ENCODE measurements at places on chromosomes 5 and 9.

GRCh38 chr9:92265154-92265553 is 28.3 kb downstream of the IARS1 start:
- DNase-seq, result no peak

DNA sequence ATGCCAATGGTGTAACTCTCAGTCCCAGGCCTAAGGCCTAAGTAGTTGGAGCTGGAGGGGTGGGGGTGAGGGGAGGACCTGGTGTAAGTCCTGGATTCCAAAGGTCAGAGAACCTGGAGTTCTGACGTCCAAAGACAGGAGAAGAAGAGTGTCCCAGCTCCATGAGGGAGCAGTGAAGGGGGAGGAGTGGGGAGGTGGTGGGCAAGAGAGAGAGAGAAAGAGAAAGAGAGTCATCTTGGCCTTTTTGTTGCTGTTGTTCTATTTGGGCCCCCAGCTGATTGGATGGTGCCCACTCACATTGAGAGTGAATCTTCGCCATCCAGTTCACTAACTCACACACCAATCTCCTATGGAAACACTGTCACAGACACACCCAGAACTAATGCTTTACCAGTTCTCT is 198.9 kb downstream of the DAB2IP start:
- no peak for DNase-seq

DNA sequence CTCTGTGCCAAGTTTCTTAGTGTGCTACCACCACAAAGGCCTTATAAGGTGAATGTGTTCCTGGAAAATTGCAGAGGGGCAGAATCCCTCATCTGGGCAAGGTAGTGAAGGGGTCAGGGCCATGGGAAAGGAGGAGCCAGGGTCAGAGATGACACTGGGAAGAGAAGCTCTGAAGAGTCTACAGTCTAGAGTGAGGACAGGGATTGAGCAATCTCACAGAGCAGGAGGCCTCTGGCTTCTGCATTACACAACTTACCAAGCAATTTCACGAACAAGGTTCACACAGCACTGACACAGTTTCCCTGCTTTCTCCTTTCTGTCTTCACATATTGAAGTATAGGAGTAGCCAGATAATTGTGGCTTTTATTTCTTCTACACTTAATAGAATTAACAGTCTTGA is 24.5 kb upstream of the IDNK start:
- no peak for DNase-seq

- DNase-seq, result no peak
Observed at GRCh38 chr9:4579001-4579400, 83.1 kb upstream of the PLPP6 start.

- DNase-seq, result no peak
Observed at GRCh38 chr5:105836887-105837286, 1833.8 kb downstream of the EFNA5 start.

DNA sequence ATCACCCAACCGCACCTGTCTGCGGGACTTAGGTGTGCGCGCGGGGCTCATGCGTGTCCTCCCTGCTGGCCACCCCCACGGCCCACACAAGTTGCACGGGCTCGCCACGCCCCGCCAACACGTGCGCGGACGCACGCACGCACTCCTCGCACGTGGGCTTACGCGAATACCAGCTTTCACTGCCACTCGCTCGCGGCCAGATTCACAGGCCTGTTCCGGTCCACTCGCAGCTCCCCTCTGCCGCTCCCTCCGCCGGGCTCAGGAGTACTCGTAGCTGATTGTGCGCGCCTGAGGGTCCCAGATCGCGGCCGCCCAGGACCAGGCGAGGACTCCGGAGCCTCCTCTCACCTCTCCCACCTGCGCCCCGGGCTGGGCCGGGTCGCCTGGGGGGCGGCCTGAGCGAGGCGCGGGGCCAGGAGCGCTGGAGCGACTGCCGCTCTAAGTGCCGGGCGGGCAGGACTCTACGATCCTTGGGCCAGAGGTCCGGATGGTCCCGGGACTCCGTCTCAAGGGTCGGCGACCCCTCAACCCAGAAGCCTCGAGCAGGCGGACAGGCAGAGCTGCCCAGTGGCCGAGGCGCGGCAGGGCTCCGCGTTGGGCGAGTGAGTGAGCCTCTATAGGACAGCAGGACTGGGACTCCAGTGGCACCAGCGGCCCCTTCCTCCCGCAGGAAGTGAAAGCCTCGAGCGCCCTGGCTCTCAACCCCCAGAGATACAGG is 3.4 kb downstream of the PCDHGC5 start:
- DNase-seq, result no peak

DNA sequence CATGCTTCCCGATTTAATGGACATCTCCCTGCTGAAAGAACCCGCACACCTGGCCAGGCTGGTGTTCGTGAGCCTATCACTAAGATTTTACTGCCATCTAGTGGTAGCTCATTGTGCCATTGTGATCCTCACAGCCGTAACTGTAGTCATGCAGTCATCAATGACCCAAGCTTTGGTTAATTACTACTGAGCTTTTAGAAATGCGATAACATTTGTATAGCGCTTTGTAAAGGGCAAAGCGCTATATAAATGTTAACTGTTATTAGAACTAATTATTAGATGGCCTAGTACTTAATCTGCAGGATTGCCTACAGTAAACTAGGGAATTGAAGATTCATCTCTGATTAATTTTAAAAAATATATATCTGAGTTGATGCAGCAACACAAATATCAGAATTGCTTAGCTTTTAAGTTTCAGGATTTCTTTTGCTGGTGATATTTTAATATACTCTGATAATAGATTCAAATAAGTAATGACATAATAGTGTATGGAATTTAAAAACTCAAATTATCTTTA is 90.2 kb downstream of the HACD4 start:
- DNase-seq, result peak; percentile 62

DNA sequence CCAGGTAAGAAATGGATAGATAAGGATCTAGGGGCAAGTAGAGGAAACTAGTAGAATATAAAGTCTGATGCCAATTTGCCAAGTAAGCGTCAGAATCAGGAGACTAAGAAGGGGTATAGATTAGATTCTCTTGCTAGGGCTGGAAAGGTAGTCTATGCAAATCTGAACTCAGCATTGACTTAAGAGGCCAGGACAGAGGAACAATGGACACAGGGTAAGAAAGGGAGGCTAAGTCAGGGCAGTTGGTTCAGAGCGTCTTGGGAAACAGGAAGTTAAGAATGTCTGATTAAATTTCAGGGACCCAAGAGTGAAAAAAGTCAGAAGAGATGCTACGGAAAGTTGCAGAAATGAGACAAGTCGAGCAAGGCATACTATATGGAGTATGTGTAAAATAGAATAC is 263.2 kb upstream of the HAPLN1 start:
- DNase-seq, result no peak

DNA sequence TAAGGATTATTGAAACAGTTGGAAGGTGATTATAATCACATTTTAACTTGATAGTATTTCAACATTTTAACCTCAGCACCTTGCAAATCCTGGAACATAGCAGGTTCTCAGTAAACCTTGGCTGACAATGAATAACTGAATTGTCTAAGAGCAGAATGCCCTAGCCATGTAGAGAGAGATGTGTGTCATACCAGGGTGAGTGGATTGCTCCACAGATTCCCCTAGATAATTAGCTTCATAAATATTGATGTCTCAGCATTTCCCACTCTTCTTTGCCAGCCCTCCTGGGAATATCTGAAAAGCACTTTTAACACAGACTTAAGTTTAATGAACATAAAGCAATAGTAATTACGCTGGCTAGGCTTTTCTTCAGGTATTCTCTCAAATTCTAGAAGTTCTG is 363.5 kb downstream of the MAN2A1 start:
- DNase-seq, result no peak

GRCh38 chr5:119631660-119632059 is 2.3 kb downstream of the FAM170A start:
- DNase-seq, result no peak

DNA sequence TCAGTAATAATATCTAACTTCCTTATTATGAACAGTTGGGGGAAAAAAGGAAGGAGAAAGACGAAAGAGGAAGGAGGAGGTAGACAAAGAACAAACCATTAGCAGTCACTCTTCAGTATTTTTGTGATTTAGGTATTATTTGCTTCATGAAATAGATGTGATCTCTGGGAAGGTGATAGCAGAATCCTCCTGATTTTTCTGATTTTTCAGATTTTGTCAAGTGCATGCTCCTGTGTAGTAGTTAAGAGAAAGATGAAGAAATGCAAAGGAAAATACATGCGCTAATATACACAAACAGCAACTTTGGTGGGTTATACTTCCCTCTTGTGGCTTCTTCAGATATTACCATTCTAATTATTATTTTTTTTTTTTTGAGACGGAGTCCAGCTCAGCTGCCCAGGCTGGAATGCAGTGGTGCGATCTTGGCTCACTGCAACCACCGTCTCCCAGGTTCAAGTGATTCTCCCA is 31.6 kb downstream of the LMNB1 start:
- DNase-seq, result no peak

DNA sequence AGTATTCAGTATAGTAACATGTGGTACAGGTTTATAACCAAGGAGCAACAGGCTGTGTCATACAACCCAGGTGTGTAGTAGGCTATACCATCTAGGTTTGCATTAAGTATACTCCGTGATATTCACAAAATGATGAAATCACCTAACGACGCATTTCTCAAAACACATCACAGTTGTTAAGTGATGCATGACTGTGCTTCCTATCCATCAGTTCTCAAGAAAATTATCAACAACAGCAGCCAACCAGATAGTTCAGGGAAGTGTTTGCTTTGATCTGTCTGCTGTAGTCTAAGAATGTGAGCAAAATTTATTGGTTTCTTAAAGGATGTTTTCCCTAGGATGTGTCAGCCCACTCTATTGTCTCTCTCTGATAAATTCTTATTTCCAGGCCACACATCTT is 7.4 kb downstream of the ZBTB26 start:
- DNase-seq, result no peak

GRCh38 chr5:132184588-132184987 is 43.1 kb downstream of the P4HA2 start:
- no peak for DNase-seq

- DNase-seq, result peak; percentile 8
Observed at GRCh38 chr5:128538250-128539037, 399 bp upstream of the FBN2 start.

DNA sequence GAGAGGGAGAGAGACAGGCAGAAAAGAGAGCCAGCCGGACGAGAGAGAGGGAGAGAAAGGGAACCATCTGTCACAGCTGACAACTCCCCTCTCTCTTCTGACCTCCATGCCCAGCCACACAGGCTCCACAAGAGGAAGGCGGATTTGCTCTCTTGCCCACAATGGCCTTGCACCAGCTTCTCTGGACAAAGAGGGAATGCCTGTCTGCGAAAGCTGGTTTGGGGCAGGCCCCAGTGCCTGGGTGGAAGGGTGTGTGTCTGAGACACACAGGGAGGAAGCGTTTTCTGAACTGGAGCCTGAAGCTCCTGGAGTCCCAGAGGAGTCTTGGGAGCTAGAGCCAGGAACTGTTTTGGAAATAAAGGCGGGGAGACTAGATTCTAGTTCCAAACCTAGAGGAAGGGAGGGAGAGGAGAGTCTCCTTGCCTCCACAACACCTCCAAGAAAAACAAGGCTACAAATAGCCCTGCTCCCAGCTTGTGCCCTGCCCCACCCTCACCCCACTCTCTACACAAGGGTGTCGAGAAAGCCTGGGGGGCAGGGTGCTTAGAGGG is 12.5 kb downstream of the C1QTNF2 start:
- DNase-seq, result no peak

- DNase-seq, result no peak
Observed at GRCh38 chr5:42522783-42523182, 99.5 kb downstream of the GHR start.

DNA sequence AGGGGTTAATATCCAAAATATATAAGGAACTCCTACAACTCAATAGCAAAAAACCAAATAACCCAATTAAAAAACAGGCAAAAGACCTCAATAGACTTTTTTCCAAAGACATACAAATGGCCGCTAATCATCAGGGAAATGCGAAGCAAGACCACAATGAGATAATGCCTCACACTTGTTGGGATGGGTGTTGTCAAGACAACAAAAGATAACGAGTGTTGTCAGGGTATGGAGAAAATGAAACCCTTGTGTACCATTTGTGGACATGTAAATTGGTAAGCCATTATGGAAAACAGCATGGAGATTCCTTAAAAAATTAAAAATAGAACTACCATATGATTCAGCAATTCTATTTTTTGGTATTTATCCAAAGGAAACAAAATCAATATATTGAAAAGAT is 620.2 kb downstream of the ACTL7B start:
- no peak for DNase-seq

DNA sequence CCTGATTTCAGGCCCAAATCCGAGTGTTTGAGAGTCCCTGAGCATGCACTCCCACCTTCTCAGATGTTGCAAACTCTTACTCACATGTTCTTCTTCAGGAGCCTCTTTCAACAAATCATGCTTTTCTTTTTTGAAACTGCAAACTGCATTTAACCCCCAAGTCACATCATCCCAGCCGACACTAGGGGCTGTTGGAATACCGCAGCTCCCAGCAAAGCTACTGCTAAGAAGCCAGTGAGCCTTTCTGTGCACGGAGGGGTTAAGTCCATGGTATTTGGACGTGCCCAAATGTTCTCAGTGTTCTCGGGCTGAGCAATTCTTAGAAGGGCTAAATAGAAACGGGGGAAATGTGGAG is 282.9 kb downstream of the NFIB start:
- DNase-seq, result peak; percentile 38

GRCh38 chr5:130066644-130067043 is 162.4 kb downstream of the CHSY3 start:
- no peak for DNase-seq

DNA sequence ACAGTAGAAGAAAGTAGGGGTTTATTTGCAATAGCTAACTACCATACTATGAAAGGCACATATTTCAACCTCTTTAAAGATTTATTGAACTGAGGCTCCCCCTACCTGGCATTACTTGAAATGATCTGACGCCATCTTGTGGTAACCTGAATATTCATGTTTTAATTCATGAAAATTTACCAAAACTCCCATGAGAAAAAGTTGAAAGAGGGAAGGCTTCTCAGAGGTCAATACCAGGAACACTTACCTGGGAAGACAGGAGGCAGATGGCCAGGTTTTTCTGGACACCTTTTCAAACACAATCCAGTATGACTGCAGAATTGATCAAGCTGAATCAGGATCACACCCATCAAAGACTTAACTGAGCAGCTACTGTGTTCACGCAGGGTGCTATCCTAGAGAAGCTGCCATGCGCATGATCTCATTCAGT is 9.4 kb downstream of the PRELID2 start:
- DNase-seq, result peak; percentile 11

DNA sequence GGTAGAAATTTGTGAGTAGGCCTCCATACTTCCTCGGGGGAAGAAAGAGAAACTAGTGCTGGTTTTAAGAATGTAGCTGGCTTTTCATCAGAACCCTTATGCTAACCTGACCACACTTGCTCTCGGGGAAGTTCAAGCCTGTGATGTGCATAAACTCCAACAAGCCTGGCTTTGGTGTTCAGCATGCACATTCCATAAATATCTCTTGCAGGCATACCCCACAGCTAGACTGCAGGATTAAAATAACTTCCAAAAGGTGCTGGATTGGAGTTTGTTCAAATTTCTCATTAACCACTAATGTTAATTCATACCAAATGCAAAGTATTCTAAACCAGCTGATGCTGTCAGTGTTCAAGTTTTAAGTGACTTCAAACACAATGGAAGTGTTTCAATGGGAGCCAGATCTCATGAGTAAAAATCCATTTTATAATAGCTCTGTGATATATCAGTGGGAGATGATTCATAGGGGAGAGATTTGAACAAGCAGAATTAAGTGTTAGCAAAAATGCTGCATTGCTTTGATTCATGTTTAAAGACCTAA is 79.4 kb downstream of the NPR3 start:
- DNase-seq, result no peak

- no peak for DNase-seq
Observed at GRCh38 chr9:101026824-101027223, 1.7 kb upstream of the PLPPR1 start.

- DNase-seq, result no peak
Observed at GRCh38 chr5:78328585-78329173, 31.7 kb upstream of the SCAMP1 start.

Measured in BE2C (cell line).